ENCODE measurements at places on chromosomes 4 and X. TPM values are rescaled to one million over a fixed set of nuclear protein-coding genes. Genes with fewer than 3 reads are reported as not detected.

GRCh38 chr4:183099537-183100297 lies 660 bp downstream of the WWC2 start:
- H3K36me3 ChIP-seq: no peaks in the 10 kb centered on the region
- peaks cover 20% of the 10 kb centered on the region for H3K27me3 ChIP-seq
- H3K4me3 ChIP-seq: peak overlapping the region; percentile 71
- H3K4me1 ChIP-seq: peaks cover 13% of the 10 kb centered on the region
- DNase-seq: no peak

DNA sequence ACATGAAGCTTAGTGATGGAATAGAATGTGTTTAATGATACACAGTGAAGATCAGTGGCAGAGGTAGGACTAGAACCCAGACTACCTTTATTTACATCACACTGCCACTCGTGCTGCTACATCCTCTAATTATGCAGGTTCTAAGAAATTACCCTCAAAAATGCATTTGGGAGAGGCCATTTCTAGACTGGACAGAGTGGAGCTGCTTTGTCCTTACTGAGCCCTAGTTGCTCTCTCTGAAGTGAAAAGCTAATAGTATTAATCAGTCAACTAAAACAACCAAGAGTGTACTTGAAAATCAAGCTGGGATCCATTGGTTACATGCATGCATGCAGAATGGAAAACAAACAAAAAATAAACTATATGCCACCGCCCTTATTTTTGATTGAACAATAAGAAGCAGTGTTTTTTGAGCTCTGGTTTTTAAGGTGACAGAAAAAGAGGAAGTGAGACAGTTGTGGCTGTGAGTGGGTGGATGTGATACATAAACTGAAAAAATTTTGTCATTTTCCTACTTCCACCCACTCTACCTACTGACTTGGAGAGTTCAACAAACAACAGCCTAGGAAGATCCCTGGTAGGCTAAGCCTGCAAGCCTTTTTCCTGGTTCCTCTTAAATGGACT lies 6.8 kb upstream of the VSIG4 start:
- no peaks in the 10 kb centered on the region for H3K36me3 ChIP-seq
- H3K4me1 ChIP-seq: no peaks in the 10 kb centered on the region
- no peak overlapping the region for H3K27ac ChIP-seq
- no peak for DNase-seq
- H3K4me3 ChIP-seq: no peak overlapping the region

DNA sequence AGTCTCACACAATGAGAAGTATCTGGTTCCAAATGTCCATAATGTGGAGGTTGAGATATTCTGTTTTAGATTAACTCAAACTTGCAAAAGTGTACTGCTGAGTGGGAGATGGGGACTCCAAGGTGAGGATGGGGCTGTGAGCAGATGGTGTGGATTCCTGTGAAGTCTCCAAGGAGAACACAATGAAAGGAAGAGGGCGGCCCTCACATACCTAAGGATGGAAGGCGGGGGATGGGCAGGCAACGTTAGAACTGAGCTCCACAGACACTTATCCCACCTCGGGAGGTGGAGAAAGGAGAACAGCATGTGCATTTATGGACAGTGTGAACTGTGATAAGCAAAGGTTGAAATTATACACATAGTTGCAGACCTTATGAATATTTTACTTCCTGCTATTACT lies 9.9 kb upstream of the SPATA4 start:
- no peaks in the 10 kb centered on the region for H3K4me1 ChIP-seq
- no peak overlapping the region for H3K27ac ChIP-seq
- no peak overlapping the region for H3K4me3 ChIP-seq

DNA sequence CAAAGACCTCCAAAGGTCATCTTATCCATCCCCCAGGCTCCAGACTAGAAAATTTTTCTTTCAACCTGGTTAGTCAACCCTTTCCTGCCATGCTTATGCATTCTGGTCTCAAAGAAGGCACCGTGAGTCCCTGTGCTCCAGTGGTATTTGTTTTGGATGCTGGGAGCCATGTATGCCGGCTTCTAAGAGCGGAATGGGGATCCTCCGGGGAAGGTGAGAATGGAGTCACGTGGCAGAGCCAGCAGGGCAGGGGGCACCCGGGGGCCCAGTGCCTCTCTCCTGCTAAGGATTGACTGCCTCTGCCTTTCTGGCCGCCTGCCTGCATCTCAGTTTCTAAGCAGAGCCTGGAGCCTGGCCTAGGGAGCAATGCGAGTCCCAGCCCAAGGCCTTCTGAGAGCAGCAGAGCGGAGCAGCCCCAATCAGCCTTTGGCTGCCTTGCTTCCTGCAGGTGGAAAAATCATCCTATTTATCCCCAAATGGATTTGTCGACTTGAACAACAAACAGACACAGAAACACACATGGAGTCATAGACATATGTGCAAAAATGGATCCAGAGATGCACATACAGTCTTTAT lies 141.0 kb downstream of the PJA1 start:
- H3K27me3 ChIP-seq: no peaks in the 10 kb centered on the region
- no peak overlapping the region for H3K4me3 ChIP-seq
- H3K36me3 ChIP-seq: no peaks in the 10 kb centered on the region
- H3K27ac ChIP-seq: no peak overlapping the region

DNA sequence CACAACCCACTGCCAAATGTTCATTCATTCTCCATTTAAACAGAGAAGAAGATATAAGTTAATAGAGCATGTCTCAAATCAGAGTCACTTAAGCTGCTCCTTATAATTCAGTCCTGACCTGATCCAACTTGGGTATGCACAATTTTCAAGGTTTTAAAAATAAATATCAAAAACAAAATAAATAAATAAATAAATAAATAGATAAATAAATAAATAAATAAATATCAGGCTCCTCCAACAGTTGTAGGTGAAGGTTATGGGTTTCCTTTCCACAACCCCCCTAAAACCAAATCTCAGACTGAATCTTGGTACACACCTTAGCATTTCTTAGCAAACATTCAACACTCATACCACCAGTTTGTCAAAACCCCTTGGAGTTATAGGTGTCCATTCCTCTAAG lies 204.4 kb downstream of the PARM1 start:
- no peaks in the 10 kb centered on the region for H3K4me1 ChIP-seq
- H3K27me3 ChIP-seq: no peaks in the 10 kb centered on the region
- DNase-seq: no peak
- no peak overlapping the region for H3K27ac ChIP-seq
- no peaks in the 10 kb centered on the region for H3K36me3 ChIP-seq

DNA sequence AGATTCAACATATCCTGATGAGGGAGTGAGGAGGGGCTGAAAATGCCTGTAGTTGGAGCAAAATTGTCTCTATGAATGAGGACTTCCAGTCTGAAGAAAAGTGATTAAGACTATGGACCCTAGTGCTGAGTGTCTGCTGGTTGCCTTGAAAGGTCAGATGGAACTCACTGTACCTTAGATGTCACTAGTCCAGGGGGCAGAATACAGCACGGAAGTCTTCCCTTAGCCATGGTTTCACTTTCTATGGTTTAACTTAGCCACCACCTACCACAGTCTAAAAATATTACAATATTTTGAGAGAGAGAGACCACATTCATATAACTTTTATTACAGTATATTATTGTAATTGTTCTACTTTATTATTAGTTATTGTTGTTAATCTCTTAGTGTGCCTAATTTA lies 223.1 kb downstream of the FMR1NB start:
- H3K4me1 ChIP-seq: no peaks in the 10 kb centered on the region
- no peak overlapping the region for H3K27ac ChIP-seq
- no peaks in the 10 kb centered on the region for H3K27me3 ChIP-seq
- DNase-seq: no peak

DNA sequence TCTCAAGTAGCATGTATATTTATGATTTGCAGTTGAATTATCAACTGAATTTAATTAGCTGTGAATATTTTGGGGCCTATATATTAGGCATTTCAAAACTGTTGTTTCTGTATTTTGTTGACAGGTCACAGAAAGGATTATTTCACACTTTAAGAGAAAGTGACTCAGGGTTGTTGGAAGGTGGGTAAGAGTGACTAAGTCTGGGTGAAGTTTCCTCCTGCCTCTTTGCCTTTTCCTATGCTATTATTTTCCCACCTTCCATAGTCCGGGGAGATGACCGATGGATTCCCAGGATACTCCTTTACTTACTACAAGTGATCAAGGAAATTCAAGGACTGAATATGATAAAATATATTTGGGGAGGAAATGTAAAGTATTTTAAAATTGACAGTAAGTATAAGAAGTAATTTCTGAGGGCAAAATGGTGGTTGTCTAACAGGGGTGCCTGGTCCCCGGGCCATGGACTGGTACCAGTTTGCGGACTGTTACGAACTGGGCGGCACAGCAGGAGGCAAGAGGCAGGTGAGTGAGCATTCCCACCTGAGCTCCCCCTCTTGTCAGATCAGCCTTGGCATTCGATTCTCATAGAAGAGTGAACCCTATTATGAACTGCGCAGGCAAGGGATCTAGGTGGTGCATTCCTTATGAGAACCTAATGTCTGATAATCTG lies 175.5 kb upstream of the GPRIN3 start:
- no peaks in the 10 kb centered on the region for H3K36me3 ChIP-seq
- H3K4me1 ChIP-seq: no peaks in the 10 kb centered on the region
- no peak overlapping the region for H3K4me3 ChIP-seq
- no peak overlapping the region for H3K27ac ChIP-seq
- no peak for DNase-seq

- no peak for DNase-seq
- H3K27me3 ChIP-seq: no peaks in the 10 kb centered on the region
- no peaks in the 10 kb centered on the region for H3K36me3 ChIP-seq
- H3K4me1 ChIP-seq: no peaks in the 10 kb centered on the region
Observed at GRCh38 chr4:79850626-79851025, 222.4 kb downstream of the ANTXR2 start.

DNA sequence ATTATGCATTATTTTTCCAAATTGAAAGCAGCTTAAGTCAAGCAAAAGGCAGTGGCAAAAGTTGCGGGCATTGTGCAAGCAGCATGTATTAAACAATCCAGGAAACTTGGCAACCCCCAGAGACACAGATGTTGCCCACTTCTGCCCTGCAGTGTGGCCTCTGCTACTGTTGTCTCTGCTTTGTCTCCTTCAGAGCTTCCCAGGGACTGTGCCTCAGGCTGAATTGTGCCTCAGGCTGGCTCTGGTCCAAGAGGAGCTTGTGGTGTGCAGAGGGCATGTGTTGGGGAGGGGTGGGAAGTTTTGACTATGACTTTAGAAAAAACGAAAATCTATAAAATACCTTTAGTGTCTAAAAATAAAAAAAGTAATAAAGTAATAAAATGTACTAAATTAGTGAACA lies 201.4 kb downstream of the CCSER1 start:
- H3K4me3 ChIP-seq: no peak overlapping the region
- peak; percentile 73 for DNase-seq
- no peaks in the 10 kb centered on the region for H3K27me3 ChIP-seq

DNA sequence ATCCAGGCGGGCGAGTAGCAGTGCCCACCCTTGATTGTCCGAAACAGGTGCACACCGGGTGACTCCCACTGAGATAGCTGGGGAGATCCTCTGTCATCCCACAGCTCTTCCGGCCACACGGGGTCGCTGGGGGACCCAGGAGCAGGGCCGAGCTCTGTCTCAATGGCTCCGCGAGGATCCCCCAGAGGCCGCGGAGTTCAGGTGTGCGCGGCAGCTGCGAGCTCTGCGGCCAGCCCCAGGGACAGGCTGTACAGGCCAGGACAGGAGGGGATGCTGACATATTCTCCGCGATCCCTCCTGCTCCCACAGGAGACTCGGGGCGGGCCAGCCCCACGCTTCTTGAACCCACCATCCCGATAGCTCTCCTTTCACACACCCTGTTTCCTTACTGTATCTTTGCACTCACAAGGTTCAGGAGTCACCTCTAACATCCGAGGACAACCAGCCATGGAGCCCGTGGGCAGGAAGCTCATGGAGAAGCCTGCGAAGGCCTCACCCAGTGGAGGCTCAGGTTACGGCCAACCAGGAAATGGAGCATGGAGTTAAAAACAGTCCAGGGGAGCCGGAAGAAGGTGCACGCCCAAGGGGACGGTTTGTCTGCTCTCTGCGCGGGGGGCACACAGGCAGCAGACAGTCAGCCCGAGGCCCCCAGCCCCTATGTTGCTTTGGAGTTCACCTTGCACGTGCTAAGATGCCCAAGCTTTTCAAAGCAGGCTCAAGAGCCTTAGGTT lies 77.9 kb upstream of the AMELX start:
- H3K4me3 ChIP-seq: no peak overlapping the region
- no peak for DNase-seq
- H3K27ac ChIP-seq: no peak overlapping the region
- H3K4me1 ChIP-seq: no peaks in the 10 kb centered on the region
- H3K36me3 ChIP-seq: no peaks in the 10 kb centered on the region
- no peaks in the 10 kb centered on the region for H3K27me3 ChIP-seq

- no peak for DNase-seq
- no peaks in the 10 kb centered on the region for H3K36me3 ChIP-seq
- H3K4me3 ChIP-seq: no peak overlapping the region
- H3K4me1 ChIP-seq: no peaks in the 10 kb centered on the region
- H3K27ac ChIP-seq: no peak overlapping the region
Observed at GRCh38 chrX:114997779-114998178, 19.6 kb downstream of the IL13RA2 start.

GRCh38 chrX:78593701-78594100 lies 65.4 kb downstream of the RTL3 start:
- H3K27ac ChIP-seq: no peak overlapping the region
- no peaks in the 10 kb centered on the region for H3K36me3 ChIP-seq
- H3K4me1 ChIP-seq: no peaks in the 10 kb centered on the region
- H3K27me3 ChIP-seq: no peaks in the 10 kb centered on the region

- H3K27me3 ChIP-seq: no peaks in the 10 kb centered on the region
- H3K27ac ChIP-seq: no peak overlapping the region
- no peak overlapping the region for H3K4me3 ChIP-seq
Observed at GRCh38 chr4:140076307-140076706, 77.7 kb downstream of the MAML3 start.

DNA sequence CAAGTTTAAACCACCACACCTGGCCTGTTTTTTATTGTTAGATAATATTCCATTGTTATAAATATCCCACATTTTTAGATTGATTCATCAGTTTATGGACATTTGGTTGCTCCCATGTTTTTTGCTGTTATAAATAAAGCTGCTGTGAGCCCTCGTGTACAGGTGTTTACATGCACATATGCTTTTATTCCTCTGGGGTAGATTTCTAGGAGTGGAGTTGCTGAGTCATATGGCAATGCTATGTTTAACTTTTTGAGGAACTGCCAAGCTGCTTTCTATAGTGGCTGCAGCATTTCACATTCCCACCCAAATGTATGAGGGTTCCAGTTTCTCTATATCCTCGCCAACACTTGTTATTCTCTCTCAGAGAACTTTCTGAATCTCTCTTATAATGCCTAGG lies 90.5 kb downstream of the TBL1X start:
- no peaks in the 10 kb centered on the region for H3K4me1 ChIP-seq
- DNase-seq: peak; percentile 8
- no peak overlapping the region for H3K27ac ChIP-seq
- H3K27me3 ChIP-seq: no peaks in the 10 kb centered on the region
- no peaks in the 10 kb centered on the region for H3K36me3 ChIP-seq

- DNase-seq: peak; percentile 82
- H3K27ac ChIP-seq: peak overlapping the region; percentile 76
- H3K36me3 ChIP-seq: no peaks in the 10 kb centered on the region
- H3K4me1 ChIP-seq: peaks cover 14% of the 10 kb centered on the region
Observed at GRCh38 chr4:65083076-65083475, 587.2 kb downstream of the EPHA5 start.

The MAGEE1 gene
- 5.8 TPM for total RNA-seq

The CYBB gene
- 0.60 TPM for total RNA-seq

The MAP7D2 gene
- 0.04 TPM for total RNA-seq

The COX7B2 gene
- total RNA-seq: not detected

The CT45A2 gene
- total RNA-seq: not detected

The SORBS2 gene
- total RNA-seq: 453 TPM

The SLC2A9 gene
- total RNA-seq: 0.95 TPM
